Lung microvascular endothelial cell (primary cell): ENCODE measurements at places on chromosomes 4 and X. TPM values are rescaled to one million over a fixed set of nuclear protein-coding genes. Genes with fewer than 3 reads are reported as not detected.

DNA sequence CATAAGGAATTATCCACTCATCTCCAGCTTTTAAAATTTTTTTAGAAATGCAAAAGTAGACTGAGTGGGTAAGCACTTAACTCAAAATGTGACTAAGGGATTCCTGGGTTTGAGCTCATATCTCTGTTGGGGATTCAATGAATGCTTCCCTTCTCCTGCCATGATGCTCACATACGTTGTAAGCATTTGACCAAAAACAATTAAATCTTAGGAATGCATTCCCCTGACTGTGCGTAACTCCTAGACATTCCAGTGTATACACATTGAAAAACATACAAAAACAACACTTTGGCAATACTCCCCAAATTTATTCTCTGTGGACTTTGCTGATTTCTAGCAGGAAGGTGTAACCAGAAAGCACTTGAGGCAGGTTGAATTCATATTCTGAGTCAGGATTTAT, 29.8 kb downstream of the SPANXA2 start:
- no peak for DNase-seq

GRCh38 chr4:162770761-162771490, 395.8 kb downstream of the NAF1 start:
- no peak for DNase-seq

GRCh38 chr4:147039976-147040575, 94.4 kb upstream of the TTC29 start:
- no peak for DNase-seq

DNA sequence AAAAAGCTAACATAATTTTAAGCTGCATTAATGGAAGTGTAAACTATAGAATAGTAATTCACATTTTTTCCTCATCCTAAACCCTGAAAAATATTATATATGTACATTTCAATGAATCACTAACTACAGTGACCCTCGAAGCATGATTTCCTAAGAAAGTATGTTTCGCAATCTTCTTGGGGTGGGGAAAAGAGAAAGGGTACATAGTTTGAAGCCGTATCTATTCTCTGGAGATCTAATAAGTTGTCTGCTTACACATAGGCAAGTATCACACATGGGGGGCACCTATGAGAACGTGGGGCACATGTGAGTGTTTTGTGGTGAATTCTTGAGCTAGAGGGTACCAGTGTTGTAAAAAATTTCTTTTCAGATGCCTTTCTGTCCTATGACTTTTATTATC, 71.2 kb downstream of the JADE1 start:
- DNase-seq, result no peak

DNA sequence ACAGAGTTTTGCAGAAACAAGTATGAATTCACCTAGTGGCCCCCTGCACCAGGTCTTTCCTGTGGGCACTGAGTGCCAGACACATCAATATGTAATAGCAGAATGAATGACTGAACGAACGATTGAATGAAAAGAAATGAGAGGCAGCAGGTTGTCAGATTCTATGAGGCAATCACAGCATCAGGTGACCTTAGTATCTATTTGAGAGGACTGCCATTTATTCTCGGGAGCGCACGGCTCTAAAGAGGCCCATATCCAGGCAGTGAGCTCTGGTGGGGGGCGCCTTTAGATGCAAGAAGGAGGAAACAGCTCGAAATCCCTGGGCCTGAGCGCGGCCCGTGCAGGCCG, 528 bp upstream of the SLC25A4 start:
- DNase-seq, result no peak

DNA sequence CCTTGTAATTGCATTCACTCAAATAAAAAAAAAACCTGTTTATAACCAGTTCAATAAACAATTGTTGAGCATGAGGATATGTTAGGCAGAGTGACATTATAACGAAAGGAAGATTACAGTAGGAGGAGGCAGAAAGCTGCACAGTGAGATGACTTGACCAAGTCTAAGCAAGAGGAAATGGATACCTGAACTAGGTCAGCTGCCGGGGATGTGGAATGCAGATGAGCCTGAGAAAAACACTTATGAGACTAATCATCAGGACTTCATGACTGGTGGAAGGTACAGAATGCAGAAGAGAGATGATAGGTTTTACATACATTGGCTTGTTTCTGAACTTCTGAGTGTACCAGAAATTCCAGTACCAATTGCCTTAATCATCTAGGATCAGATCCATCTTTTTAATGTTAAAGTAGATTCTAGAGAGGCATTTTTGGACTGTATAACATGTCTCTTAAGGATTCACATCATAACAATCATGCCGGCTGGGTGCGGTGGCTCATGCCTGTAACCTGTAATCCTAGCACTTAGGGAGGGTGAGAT, 208.1 kb upstream of the PPP3CA start:
- DNase-seq, result no peak

GRCh38 chr4:168241953-168242352, 76.6 kb downstream of the DDX60 start:
- DNase-seq, result no peak

GRCh38 chr4:76895619-76896018, 2.3 kb downstream of the SOWAHB start:
- DNase-seq, result no peak

DNA sequence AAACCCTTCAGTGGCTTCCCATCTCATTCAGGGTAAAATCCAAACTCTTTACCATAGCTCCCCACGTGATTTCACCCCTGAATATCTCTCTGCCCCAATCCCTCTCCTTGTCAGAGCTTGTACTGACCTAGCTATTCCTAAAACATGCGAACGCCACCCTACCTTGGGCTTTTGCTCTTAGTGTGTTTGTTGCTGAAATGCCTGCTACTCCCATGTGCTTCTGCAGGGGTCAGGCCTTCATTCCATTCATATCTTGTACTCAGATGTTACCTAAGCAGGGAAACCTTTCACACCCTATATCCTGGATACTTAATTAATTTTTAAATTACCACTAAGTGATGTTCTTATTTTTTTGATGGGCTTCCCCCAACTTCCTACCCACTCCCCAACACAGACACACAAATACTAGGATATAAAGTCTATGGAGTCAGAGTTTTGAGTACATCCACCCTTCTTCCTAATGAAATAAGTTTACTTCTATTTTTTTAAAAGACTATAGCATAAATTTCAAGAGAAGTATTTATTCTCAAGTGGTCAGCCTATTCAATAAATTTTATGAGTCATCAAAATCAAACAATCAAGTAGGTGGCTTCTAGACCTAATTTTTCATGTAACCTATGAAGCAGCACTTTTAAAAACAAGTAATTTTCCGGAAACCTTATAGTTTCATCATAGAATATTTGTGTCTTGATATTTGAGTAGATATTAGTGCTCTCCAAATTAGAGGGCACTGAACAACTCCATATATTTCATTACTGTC, 189.4 kb downstream of the RAPGEF2 start:
- no peak for DNase-seq

DNA sequence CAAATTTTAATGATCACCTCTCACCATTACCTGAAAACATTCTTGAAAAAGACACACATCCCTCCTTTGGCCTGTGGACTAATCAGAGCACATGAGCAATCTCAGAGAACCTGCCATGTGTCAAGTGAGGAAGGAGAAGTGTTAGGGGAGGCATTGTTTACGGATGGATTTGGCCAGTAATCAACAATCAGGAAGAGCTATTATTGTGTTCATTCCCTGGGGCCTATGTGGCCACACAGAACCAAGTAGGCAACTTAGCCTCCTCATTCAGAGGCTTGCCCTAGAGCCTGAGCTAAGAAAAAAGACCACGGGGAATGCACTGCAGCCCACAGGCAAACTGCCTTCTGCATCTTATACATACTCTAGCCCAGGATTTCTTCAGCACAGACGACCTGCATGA, 40.6 kb upstream of the DOCK11 start:
- DNase-seq, result no peak

GRCh38 chrX:82556588-82556987, 951.5 kb upstream of the POU3F4 start:
- no peak for DNase-seq

DNA sequence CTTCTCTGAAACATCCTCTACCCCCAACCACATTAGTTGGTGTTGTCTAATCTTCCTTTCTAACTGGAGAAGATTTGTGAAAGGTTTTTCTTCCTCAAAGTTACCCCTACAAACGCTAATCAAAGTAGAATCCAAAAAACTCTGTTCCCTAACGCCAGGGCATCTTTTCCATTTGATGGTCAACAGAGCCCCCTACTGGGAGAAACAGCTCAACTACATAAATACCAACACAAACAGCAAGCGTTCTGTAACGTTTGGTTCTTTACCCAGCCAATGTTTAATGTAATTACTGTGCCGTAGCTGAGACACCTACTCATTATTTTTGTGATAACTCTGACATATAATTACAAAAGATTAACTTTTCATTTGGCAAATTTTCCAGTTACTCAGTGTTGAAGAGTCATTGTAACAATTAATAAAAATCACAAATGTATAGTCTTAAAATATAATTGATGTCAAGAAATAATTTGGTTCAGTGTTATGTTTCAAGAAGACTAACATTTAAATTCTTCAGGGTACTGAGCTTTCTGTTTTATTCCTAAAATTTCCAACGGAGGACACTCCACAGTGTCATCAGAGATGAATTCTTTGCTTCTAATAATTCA, 94.9 kb upstream of the TBC1D9 start:
- peak; percentile 80 for DNase-seq

- no peak for DNase-seq
Measured at GRCh38 chr4:86741846-86742245, 107.3 kb downstream of the SLC10A6 start.

GRCh38 chr4:54683616-54684346, 26.0 kb downstream of the KIT start:
- peak; percentile 32 for DNase-seq

DNA sequence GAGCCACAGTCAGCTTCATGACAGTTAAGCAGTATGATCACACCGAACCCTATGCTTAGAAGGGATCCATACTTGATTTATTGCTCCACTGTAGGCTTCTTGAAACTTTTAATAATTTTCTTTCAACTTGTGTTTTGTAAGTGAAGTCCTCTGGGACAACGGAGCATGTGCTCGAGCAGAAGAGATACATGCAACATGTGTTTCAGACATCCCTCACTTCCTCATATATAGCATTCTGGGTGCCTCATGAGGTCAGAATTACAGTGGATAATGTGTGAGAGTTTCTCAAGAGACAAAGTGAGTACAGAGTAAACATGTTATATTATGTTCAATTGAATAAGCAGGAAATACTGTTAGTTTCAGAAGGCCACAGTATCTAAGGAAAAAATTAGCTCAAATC, 893.2 kb downstream of the FAT4 start:
- no peak for DNase-seq

DNA sequence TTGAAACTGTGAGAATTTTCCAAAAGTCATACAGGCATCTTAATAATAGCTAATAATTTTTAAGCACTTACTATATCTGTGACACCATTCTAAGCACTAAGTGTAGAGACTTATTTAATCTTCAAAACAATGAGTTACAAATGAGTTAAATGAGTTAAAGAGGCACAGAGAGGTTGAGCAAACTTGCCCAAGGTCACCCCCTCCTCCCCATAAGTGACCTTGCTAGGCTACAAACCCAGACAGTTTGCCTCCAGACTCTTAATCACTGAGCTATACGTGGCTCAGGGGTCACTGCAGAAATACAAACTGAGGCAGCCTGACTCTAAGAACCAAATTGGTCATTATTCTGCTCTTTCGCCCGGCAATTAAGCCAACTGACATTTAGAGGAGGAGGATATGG, 15.5 kb downstream of the CTPS2 start:
- DNase-seq, result no peak

DNA sequence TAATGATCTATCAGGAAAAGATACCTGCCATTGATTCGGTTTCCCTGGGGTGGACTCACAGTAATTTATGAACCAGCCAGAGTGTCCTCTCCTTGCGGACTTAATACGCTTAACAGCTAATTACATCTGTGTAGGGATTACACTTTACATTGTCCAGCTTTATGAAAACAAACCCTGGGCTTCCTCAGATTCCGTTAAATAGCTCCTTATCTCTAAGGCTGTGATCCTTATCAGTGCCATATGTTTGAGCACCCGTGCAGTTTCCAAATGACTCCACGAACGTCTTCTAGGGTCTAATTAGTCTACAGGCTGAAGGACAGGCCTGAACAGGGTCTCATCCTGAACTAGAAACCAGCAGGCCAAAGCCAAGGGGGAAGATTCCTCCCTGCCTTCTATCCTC, 56.9 kb downstream of the KDR start:
- DNase-seq, result peak; percentile 49

DNA sequence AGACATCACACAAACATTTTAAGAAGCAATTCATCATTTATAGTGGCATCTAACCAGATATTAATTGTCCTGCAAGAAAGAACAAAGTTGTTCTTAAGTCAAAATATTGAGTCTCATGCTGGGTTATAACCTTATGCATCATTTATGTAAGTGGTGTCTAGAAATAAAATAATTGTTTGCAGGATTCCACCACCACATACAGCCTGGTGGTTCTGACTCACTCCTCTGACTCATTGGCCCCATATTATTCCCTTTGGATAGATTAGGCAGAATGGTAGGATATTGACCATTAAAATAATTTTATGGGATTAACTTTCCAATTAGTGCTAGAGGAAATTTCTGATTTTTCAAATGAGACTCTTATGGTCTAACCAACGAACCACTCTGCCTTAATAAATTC, 384.5 kb downstream of the GRXCR1 start:
- peak; percentile 51 for DNase-seq

GRCh38 chr4:95093936-95094929, 336.5 kb downstream of the BMPR1B start:
- DNase-seq, result no peak

GRCh38 chrX:141838016-141838415, at the start of gene MAGEC3:
Gene MAGEC3 (plus strand): TSS chrX:141838316. CDS start chrX:141838316, 0 bp downstream.
- DNase-seq, result no peak

DNA sequence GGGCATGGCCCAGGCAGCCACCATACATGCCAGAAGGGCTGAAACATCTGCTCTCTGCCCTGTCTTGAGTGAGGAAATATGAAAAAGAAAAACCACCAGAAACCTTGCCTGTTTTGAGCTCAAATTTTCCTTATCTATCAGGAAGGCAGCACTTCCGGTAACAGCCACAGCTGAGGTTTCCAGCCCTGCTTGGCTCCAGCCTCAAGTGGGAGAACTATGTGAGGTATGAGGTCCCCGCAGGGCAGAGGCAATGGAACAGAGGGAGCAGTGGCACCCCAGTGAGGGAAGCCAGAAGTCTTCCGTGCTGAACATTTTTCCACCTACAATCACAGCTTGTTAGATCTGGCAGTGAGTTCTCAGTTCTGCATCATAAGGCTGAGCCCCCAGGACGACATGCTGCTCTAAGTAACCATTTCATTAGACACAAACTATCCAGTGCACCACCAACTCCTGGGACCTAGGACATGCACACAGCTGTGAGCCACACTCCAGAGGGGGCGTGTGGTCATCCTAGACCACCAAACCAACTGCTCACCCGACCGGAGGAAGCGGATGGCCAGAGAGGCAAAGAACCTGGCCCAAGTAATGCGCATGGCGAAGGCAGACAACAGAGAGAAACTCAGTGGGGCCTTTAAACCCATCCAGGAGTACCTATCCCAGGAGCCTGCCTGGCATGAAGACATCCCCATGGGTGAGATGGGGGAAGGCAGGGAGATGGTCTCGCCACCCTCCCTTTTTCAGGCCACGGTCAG, 22.6 kb downstream of the WDR1 start:
- peak; percentile 93 for DNase-seq

GRCh38 chrX:63428348-63428747, 77.2 kb upstream of the SPIN4 start:
- no peak for DNase-seq

- DNase-seq, result peak; percentile 83
Measured at GRCh38 chr4:140004549-140004895, 149.5 kb downstream of the MAML3 start.

GUCY1A1 gene
- 12.9 and 14.4 TPM in 2 replicates for total RNA-seq

BOD1L1 gene
- total RNA-seq, result 15.7 and 24.0 TPM in 2 replicates

SERTM2 gene
- not detected in 2 replicates for total RNA-seq

MAGEC1 gene
- total RNA-seq, result not detected in 2 replicates

TMPRSS11D gene
- total RNA-seq, result under 0.01 TPM in 2 replicates
